ENCODE measurements at places on chromosomes 12 and 14.

DNA sequence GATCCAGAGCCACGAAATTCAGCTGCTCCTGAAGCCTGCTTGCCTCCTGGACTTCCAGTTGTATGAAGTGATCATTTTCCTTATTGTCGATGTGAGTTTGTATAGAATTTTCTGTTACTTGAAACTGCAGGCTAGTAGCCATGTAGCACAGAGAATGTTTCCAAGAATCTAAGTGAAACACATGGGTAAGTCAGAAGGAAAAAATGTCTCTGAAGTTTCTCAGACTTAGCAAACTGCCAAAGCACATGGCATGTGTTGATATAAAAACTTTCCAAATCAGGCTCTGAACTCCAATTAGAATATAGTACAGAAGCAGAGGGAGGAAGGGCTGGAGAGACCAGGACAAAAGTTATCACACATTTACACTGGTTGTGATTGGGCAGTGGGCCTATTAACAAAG, 9.8 kb upstream of the PCNX1 start:
- no peak for DNase-seq

- DNase-seq, result peak; percentile 80
Observed at GRCh38 chr14:70027785-70028428, 148.7 kb downstream of the SMOC1 start.

- no peak for DNase-seq
Observed at GRCh38 chr12:122749569-122750332, 2.9 kb upstream of the DENR start.

DNA sequence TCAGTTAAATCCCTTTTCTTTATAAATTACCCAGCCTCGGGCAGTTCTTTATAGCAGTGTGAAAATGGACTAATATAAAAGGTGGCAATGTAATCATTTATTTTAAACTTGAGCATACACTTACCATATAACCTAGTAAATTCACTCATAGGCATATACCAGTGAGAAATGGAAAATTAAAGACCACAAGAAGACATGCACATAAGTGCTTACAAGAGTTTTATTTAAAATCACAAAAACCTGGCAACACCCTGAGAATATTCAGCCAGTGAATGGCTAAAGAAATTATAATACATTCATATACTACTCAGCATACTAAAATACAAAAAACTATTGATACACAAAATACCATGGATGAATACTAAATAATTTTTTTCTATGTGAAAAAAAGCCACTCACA, 1017.5 kb upstream of the TMEM132C start:
- DNase-seq, result no peak

GRCh38 chr12:14774906-14775635, 28.2 kb downstream of the WBP11 start:
- peak; percentile 77 for DNase-seq
